ENCODE measurements at places on chromosomes 5 and 9.
A peak's percentile ranks its signal among the peaks of the same experiment; 100 is the strongest.

GRCh38 chr5:10583663-10584572 lies 20.0 kb downstream of the ANKRD33B start:
- no peak for DNase-seq

- DNase-seq, result no peak
Observed at GRCh38 chr5:117801583-117801982, 1186.8 kb downstream of the DTWD2 start.

DNA sequence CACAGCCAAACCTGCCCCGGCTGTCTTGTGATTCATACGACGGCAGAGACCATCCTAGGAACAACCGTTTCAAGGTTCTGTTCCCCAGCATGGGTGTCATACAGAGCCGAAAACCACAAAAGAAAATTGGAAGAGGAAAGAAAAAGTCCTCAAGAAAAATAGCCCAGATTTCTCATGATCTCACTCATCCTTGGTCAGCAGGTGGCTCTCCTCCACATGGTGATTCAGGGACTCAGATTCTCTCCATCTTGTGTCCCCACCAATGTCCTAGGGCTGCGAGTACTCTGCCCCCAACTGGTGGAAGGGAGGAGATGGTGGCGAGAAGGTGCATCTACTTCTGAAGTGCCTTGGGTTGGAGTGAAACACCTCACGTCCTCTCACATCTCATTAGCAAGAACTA lies 25.6 kb downstream of the PDZD2 start:
- DNase-seq, result peak; percentile 3

GRCh38 chr5:6783787-6784186 lies 70.6 kb downstream of the TENT4A start:
- DNase-seq, result peak; percentile 7

GRCh38 chr9:96068511-96068910 lies 193.0 kb downstream of the ERCC6L2 start:
- no peak for DNase-seq

GRCh38 chr5:154478752-154479159 lies 729 bp upstream of the HAND1 start:
- DNase-seq, result no peak

DNA sequence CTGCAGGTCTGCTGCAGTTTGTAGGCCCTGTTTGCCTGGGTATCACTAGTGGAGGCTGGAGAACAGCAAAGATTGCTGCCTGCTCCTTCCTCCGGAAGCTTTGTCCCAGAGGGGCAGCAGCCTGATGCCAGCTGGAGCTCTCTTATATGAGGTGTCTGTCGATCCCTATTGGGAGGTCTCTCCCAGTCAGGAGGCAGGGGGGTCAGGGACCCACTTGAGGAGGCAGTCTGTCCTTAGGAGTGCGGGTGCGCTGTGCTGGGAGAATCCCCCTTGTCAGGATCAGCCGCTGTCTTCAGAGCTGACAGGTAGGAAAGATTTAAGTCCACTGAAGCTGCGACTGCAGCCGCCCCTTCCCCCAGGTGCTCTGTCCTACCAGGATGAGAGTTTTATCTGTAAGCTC lies 64.9 kb downstream of the CCDC171 start:
- no peak for DNase-seq

DNA sequence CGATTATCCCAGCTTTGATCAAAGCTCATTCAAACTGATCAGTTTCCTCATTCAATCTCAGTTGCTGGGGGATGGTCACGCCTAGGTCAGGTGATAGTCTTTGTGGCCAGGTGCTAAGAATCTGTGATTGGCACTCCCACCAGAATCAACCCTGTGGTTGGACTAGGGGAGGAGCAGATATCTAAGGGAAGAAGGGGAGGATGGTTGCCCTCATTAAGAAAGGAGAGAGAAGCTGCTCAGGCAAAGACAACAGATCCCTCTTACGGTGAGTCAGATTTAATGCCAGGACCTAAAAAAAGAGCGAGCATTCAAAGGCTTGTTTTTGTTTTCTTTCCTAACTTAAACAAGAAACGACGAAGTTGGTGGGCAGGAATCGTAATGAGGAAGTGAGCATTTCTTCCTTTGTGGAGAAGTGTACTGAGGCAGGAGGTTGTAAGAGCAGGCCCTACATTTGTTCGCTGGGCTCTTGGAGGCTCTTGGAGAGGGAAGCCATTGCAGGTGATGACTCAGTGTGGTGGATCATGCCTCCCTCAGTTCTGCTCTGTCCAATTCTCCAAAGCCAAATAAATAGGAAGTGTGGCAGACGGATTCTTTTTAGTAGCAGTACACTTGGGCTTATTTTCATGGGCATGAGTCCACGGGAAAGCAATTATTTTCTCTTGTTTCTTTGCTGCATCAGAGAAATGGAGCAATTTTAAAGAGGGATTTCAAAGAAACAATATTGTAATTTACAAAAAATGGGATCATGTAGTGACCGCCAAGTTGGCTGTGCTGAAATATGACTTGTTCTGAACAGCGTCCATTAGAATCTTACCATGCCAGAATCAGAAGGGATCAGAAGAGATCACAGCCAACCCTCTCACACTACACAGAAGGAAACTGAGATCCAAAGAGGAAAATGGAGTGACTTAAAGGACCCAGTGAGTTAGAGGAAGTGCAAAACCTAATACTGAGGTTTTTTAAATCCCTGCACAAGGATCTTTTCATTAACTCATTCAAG lies 18.7 kb upstream of the TGFBR1 start:
- DNase-seq, result peak; percentile 70

DNA sequence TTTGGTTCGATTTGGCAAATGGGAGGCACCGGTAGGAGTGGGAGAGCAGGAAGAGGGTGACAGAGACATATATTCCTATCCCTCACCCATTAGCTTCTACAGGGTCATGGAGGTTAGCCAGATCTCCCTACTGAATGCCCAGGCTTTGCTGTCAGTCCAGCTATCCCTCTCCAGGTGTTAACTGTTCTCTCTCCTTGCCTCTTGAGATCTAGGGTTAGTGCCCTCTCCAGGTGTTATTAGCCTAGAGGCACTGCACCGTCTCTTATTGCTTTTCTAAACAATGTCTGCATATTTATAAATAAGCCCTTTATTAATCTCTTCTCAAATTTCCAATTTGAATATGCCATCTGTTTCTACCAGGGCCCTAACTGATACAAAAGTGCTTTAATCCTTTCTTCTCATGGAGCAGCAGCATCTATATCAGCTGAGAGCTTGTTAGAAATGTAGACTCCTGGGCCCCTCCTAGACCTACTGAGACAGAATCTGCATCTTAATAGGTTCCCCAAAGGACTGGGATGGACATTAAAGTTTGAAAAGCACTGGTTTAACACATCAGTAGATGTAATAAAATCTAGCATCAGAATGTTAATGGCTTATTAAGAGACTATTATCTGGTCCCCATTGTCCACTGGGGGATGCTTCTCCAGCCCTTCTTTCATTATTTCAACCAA lies 322.5 kb upstream of the SLC24A2 start:
- DNase-seq, result no peak

DNA sequence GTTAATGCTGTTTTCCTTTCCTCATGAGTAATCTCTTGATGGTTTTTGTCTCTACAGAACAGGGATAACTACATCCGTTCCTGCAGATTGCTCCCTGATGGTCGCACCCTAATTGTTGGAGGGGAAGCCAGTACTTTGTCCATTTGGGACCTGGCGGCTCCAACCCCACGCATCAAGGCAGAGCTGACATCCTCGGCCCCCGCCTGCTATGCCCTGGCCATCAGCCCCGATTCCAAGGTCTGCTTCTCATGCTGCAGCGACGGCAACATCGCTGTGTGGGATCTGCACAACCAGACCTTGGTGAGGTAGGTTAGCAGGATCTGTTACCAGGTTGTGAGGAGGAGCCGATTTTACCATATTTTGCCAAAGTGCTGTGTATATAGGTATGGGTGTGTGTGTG lies 148.2 kb downstream of the TLE4 start:
- no peak for DNase-seq

GRCh38 chr5:14004598-14005394 lies 60.3 kb upstream of the DNAH5 start:
- DNase-seq, result peak; percentile 82

- peak; percentile 35 for DNase-seq
Observed at GRCh38 chr9:88342246-88342645, 46.0 kb upstream of the SPIN1 start.

DNA sequence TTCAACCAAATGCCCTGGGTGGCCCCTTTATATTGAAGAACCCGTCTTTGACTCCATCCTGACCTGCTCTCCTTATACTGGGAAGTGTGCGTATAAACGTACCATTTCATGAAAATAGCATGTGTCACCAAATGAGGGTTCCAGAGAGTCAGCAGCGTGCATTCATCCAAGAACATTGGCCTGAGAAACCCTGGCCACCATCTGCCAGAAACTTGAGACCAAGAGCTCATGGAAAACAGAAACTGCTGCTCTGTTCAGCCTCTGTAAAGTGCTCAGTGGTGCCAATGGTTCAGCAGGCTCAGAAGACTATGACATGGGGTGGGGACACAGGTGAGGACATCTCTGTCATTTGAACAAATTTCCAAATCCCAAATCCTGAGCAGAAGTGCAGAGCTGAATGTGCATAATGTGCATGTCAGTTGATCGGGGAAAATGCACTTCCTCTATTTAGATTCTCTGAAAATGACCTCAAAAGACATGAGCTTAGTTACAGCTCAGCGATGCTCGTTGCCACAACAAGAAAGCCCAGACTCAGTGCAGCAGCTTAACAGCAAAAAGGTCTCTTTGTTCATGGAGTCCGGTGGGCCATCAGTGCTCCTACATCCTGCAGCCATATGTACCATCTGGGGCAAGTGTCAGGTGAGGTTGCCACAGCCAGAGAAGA lies 176.1 kb downstream of the ATPSCKMT start:
- no peak for DNase-seq

DNA sequence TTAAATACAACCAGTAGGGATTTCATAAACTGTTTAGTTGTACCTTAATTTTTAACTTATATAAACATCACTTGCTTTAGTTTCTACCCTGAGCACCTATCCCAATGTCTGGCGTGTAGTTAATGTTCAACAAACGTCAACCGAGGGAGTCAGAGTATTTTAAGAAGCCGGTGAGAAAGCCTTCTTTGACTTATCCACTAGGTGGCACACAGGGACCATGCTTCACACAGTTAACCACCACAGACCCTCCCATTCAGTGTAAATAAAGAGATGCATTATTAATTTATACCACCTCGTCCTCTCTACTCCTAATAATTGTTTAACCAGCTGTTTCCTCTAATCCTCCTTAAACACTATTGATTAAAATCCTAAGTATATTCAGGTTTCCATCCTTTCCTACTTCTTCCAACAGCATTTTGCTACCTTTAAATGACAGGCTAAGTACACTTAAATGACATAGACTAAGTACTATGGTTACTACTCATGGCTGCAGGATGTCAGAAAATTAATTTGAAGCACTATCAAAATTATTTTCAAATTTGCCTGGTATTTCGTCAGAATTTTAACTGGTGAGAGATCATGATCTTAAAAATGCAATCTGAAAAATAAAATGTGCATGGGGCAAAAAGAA lies 2.3 kb downstream of the HAPLN1 start:
- DNase-seq, result peak; percentile 80

GRCh38 chr5:32934529-32934928 lies 223.4 kb downstream of the NPR3 start:
- DNase-seq, result no peak

DNA sequence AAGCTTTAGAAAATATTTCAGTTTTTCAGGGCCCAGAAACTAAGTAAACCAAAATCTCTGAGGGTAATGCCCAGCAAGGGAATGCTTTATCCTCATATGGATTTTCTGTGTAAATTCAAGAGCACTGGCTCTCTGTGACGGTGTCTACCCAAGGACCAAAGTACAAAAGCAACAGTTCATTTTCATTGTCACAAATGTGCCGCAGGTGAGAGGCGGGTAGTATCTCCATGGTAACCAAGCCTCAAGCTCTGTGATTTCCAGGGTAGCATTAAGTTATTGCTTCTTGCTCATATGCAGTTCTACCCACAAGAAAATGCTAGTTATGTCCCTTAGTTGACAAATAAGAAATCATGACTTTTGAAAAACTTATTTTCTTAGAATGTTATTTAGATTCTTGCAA lies 164.3 kb downstream of the MTRR start:
- no peak for DNase-seq

DNA sequence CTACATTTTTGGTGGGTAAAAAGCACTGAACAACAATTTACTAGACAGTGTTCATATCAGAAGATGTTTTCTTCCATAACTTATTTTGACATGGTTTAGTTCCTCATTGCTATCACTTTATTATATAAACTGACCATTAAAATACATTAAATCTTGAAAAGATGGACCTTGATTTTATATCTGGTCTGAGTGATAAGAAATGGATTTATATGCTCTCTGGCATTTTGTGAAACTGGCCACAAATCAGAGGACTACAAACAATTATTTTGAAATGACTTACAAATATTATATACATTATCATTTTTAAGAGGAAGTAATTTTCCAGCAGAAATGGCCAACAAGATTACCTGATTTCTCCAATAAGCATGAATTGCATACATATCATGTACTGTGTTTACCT lies 23.6 kb upstream of the TRIM36 start:
- DNase-seq, result no peak

- peak; percentile 63 for DNase-seq
Observed at GRCh38 chr9:108761655-108762347, 94.0 kb downstream of the ACTL7B start.

DNA sequence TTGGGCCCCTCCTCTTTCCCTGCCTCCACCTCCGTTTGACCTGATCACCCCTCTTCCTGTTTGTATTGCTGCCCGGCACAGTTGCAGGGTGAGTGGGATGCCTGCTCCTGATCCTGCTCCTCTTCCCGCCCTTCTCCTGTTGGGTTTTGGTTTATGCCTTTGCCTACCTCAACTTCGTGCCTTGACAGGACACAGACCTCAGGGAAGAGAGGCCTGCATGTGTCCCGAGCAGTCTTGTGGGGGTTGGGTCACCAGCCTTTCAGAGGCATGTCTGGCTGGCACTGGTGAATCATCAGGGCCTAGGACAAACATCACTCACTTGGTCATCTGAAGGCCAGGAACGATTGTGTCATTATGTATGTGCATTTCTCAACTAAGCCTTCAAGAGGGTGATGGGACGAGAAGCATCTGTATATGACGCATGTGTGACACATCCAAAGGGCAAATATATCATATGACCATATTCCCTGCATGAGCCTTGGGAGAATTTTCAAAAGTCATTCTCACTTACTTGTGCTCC lies 56.9 kb downstream of the NPR3 start:
- peak; percentile 76 for DNase-seq

- DNase-seq, result peak; percentile 49
Observed at GRCh38 chr9:110427497-110428104, 89.9 kb upstream of the TXNDC8 start.

- no peak for DNase-seq
Observed at GRCh38 chr5:37685211-37685610, 154.6 kb downstream of the GDNF start.

Data from fibroblast of upper back skin (primary cell).